ENCODE measurements at places on chromosomes 4 and X.

- DNase-seq = no peak
Observed at GRCh38 chr4:85774000-85774399, 299.1 kb downstream of the ARHGAP24 start.

GRCh38 chr4:103156106-103156505 is 42.0 kb downstream of the CENPE start:
- no peak for DNase-seq

DNA sequence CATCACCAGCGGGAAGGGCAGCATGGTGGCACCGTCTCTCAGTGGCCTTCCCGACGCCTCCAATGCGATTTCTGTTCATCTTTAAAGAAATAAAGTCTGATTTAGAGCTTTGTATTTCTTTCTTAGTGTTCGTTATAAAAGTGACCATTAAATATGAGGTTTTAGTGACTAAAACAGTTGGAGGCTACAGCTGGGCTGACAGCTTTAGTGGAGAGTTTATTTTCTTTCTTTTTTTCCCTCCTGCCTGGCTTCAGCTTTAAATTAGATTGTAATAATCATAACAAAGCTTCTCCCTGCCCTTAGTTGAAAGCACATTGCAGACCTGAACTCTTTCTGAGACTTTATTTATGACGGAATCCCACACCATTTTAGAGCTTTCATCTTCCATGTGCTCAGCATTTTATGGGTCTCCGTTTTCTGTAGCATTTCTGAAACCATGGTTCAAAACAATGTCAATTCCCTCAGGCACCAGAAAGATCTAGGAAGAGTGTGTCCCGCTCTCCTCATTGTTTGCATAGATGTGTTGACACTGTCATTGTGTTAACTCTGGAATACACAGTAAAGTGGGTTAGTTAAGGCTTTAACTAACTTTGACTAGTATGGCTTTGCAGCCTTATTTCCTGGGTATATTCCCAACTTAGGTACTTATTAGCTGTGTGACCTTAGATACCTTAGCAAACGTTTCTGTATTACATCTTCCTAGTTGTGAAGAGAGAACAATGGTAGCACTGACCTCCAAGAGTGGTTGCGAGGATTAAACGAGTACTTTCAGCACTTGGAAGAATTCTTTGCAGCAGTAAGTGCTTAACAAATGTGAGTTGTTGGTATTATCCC is 97.4 kb upstream of the PGRMC2 start:
- DNase-seq = no peak

GRCh38 chr4:146029939-146030710 is 91.5 kb upstream of the ZNF827 start:
- no peak for DNase-seq
